ENCODE measurements at places on chromosomes 11 and 22. TPM values are rescaled to one million over a fixed set of nuclear protein-coding genes. Genes with fewer than 3 reads are reported as not detected.

- peak; percentile 62 for DNase-seq
Observed at GRCh38 chr11:11979488-11980117, 28.8 kb downstream of the DKK3 start.

DNA sequence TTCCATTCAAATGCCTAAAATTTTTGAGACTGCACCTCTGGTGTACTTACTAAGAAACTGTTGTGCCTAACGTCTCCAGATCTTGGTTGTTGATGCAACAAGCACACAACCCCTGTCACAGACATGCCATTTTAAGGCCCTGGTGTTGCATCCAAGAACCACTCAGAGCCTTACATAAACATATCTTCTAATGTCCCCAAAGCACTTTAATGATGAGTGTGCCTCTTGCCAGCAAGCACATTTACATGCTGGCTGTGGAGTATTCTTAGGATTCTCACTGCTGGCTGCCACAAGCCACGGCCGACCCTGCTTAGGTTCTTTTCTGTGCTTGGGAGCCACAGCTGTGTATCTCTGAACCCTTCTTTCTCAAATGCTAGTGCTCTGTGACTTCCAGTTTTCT, 201.4 kb downstream of the ADAMTS15 start:
- DNase-seq = no peak

DNA sequence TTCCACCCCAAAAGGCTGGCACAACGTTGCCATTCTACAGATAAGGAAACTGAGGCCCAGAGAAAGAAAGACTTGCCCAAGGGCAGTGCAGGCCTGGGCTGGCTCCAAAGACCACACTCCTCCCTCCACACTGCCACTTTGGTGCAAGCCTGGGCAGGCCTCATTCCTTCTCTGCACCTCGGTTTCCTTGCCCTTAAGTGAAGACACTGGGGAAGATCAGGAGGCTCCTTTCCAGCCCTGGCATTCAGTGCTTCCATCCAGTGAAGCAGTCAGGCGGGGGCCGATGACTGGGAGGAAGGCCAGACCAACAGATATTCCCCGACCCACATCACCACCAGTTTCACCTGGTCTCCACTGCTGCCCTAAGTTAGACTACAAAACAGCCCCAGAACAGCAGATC, 18.3 kb upstream of the TCF20 start:
- DNase-seq = peak; percentile 5

- DNase-seq = no peak
Observed at GRCh38 chr11:62419314-62419929, 589 bp downstream of the SCGB1A1 start.

- DNase-seq = no peak
Observed at GRCh38 chr22:41915786-41916493, 1.1 kb upstream of the SHISA8 start.

TMEM45B gene
- 0.10 TPM for total RNA-seq

Data from left ventricle myocardium superior (tissue), 1 donor.